SK-N-SH (cell line): ENCODE measurements at places on chromosomes 12 and 14.

DNA sequence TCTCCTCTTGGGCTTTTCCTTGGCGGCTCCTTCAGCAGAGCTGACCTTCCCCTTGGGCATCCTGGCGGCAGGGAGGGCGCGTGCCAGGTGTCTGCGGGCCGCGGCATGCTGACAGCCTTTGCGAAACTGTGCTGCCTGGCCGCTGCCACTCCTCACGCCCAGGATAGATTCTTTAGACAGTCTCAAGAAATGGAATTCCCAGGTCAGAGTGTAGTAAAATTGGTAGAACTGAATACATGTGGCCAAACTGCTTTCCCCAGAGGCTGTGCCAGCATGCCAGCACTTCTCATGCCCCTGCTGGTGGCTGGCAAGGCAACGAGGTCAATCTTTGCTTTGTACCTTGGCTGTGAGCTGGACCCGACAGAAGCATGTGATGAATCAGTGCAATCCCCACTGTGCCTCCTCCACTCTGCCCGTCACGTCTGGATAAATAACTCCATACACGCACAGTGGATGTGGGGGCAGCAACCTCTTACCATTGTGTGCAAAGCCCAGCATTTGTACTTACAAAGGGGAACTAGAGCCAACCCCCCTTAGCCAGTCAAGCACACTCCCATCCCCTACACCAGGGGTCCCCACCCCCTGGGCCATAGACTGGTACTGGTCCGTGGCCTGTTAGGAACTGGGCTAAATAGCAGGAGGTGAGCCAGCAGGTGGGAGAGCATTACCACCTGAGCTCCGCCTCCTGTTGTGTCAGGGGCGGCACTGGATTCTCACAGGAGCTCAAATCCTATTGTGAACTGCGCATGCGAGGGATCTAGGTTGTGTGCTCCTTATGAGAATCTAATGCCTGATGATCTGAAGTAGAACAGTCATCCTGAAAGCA lies 90.9 kb downstream of the ACTN1 start:
- DNase-seq, result no peak

DNA sequence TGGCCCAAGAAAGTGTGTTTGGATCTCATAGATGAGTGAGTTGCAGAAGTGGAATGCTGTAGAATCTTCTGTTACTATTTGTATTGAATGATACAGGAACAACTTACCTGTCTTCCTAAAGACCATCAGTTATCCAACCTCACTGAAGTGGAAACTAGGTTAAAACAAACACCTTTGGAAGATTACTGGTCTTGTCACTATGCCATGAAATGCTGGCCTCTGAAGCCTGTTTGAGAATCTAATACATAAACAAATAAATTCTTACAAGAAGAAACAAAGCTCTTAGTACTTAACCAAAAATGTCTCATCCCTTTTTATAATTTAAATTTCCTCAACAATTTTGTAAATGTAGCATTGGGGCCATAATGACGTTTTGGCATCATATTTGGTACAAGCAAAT lies 155.2 kb downstream of the FBXL14 start:
- no peak for DNase-seq

DNA sequence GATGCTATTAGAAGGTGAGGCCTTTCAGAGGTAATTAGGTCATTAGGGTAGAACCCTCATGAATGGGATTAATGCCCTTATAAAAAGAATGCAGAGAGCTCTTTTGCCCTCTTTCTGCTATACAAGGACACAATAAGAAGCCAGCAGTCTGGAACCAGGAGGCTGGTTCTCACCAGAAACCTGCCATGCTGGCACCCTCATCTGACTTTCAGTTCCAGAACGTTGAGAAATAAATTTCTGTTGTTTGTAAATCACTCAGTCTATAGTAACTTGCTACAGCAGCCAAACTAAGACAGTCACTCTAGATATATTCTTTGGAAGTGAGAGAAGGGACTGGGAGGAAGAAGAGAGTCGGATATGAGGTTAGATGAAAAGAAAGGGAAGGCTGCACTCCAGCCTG lies 125.0 kb upstream of the MYF6 start:
- DNase-seq, result no peak

- no peak for DNase-seq
Measured at GRCh38 chr12:121346747-121347146, 5.5 kb downstream of the ANAPC5 start.

- DNase-seq, result peak; percentile 25
Measured at GRCh38 chr12:57580466-57580795, 10.6 kb upstream of the PIP4K2C start.

DNA sequence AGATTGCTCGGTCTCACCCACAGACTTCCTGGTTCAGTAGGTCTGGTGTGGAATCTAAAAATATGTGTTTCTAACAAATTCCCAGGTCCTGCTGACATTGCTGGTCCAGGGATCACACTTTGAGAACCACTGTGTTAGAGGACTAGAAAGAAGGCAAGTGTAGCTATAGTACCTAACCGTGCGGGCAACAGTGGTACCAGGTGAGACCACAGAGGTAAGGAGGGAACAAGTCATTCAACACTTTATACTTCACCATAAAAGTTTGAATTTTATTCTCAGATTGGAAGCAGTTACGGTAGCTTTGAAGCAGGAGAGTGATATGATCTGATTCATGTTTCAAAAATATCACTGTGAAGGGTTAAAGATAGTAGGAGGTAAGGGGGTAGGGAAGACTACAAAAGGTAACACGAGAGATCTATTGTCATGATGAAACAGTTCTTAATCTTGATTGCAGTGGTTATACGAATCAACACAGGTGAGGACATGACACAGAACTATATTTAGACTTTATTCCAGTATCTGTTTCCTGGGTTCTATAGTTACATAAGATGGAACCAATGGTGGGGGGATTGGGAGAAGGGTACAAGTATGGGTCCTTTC lies 73.5 kb downstream of the CDK17 start:
- no peak for DNase-seq

- DNase-seq, result no peak
Measured at GRCh38 chr14:91580876-91581577, 70.9 kb upstream of the PPP4R3A start.

DNA sequence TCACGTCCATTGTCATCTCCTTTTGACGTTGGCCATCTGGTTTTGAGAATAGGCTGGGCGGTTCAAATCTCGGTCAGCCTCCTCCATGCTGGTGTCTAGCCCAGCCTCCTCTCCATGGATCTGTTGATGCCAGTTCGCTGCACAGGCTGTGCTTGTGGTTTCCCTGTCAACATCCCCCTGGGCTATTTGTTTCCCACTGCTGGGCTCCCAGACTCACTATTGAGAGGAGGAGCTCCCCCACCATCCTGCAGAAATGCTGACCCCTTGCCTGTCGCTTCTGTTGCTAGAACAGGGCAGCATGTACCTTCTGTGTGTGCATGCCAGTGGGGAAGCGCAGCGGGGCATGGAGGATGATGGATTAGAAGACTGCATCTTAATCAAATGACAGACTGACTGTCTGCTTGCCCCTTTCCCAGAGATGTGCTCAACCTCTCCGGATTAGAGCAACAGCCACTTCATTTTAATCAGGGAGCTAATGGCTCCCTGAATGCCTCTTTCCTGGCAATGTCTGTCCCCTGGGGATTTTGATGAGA lies 170.5 kb downstream of the TSPAN9 start:
- DNase-seq, result peak; percentile 57

DNA sequence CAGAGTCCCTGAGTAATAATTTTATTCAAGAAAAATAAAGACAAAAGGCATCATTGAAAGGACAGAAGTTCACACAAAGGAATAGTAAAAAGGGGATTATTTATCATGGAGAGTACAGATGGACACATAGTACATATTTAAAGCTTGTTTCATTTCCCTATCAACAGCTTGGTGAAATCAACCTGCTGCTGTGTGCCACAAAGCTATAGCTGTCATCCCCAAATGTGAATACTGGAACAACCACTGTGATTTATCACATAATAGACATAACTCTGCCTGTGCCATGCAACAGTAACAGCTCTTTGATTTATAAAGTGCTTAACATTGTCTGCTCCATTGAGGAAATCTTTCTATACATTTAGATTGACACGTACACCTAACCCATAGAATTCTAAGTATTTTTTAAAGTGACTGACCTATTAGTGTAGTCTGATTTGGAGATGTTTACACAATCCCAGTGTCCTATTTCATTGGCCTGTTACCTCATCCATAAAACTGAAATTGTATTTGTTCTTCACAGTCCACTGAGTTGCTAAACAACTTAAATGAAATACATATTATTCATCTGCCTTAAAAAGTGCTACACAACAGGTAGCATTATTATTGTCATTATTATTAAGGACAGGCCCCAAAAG lies 3.3 kb downstream of the NEMF start:
- DNase-seq, result no peak

GRCh38 chr14:95814363-95815225 lies 62.0 kb upstream of the TUNAR start:
- no peak for DNase-seq

GRCh38 chr14:37122288-37122687 lies 50.1 kb downstream of the SLC25A21 start:
- DNase-seq, result no peak

DNA sequence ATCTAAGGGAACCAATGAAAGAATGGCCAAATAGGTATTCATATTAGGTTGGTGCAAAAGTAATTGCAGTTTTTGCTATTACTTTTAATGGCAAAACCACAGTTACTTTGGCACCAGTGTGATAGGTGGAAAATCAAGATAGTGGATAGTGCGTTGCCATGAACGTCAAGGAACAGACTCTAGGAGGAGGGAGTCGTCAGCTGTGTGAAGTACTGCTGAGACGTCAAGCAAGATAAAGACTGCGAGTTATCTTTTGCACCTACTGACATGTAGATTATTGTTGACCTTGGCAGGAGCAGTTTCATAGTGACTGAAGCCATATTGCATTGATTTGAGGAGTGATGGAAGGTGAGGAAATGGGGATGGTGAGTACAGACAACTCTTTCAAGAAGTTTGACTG lies 8.3 kb downstream of the YLPM1 start:
- DNase-seq, result no peak

- DNase-seq, result no peak
Measured at GRCh38 chr12:118328486-118329330, 44.0 kb downstream of the TAOK3 start.

GRCh38 chr12:32727237-32727636 lies 28.5 kb downstream of the YARS2 start:
- DNase-seq, result no peak

DNA sequence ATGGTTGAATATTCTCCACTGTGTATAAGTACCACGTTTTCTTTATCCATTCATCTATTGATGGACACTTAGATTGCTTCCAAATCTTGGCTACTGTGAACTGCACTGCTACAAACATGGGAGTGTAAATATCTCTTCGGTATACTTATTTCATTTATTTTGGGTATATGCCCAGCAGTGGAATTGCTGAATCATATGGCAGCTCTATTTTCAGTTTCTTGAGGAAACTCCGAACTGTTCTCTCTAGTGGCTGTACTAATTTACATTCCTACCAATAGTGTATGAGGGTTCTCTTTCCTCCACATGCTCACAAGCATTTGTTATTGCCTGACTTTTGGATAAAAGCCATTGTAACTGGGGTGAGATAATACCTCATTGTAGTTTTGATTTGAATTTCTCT lies 623.1 kb upstream of the LRFN5 start:
- DNase-seq, result no peak

- DNase-seq, result no peak
Measured at GRCh38 chr12:45010059-45010458, 40.8 kb downstream of the DBX2 start.

- no peak for DNase-seq
Measured at GRCh38 chr14:76262641-76263040, 110.9 kb downstream of the GPATCH2L start.

DNA sequence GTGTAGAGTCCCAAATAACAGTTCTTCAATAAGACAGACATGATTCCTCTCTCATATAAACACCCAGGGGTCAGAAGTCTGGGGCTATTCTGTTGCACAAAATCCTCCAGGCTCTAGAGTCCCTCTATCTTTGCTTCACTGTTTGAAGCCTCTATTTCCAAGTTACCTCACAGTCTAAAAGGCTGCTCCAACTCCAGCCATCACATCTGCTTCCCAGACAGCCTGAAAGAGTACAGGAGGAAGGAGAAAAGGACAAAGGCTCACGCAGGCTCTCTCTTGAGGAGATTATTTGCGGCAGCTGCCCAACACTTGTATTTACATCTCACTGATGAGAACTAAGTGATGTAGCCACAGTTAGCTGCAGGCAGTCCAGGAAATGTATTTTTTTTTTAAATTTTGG lies 6.4 kb downstream of the PAPLN start:
- DNase-seq, result peak; percentile 12

GRCh38 chr12:51895378-51896135 lies 7.7 kb downstream of the ANKRD33 start:
- DNase-seq, result peak; percentile 16

- DNase-seq, result no peak
Measured at GRCh38 chr14:57275023-57275664, 6.4 kb downstream of the AP5M1 start.

DNA sequence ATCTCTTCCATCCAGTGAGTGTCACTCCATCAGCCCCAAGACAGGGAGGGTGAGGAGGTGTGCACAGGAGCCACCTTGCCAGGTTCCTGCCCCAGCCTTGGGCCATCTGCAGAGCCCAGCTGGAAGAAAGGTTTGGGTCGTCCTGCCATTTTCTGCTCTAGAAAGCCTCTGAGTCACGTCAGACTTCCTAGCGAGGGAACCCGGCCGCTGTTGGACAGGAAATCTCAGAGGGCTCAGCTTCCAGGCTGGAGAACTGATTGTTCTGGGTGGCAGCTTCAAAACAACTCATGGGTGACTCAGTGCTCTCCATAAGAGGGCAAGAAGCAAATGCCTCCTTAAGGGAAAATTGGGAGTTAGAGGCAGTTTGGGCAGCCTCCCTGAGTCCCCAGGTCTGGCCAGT lies 16.6 kb downstream of the HIP1R start:
- peak; percentile 20 for DNase-seq

DNA sequence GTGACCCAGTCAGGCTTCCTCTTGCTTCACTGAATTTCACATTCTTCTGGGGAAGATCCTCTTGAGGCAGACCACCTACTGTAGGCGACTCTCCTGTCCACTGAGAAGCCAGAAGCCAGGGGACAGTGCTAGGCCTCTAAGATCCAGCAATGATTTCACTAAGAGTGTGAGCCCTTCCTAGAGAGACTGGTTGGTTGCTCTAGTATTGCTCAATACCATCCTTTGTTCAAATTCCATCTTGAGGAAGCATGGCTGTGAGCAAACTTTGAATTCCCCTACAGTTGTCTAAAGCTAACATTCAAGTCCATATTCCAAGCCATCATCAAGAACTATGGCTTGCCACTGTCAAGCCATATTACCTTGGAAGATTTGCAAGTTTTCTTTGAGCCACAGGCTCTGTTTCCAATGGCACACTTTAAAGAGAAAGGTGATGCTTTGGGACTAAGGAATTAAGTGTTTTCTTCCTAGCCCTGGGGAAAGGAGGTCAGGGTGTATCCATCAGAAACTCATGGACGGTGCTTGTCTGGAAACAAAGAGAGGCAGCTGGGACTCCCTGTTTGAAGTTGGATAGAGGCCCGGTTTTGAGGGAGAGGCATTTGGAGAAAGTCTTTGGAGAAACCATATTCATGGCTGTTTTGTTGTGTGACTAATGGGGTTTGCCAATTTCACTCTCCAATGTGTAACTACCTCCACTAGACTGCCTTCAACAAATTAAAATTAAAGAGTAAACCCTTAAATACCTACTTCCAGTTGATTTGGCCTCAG lies 1217.9 kb downstream of the VRK1 start:
- DNase-seq, result no peak

GRCh38 chr12:129331356-129332085 lies 478.2 kb downstream of the GLT1D1 start:
- no peak for DNase-seq
